RPMI8226 (cell line): ENCODE measurements at places on chromosomes 5 and 9.

GRCh38 chr5:1858436-1858835 lies 24.3 kb downstream of the IRX4 start:
- DNase-seq = no peak

- peak; percentile 11 for DNase-seq
These were observed 153.3 kb upstream of the IZUMO3 start for GRCh38 chr9:24698881-24699518.

DNA sequence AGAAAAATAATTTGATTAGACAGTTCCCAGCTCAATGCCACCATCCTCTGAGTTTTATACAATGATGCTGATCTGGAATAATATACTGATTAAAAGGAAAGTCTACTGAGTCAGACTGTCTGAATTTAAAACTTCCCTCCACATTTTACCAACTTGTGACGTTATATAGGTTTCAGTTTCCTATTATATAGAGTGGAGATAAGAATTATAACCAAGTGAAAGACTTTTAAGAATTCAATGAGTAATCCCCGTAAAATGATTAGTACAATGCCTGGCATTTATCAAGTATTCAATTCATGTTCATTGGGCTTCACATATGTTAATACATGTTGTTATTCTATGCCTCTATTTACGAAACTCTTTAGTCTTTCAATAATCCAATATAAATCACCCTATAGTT lies 166.0 kb downstream of the CDH9 start:
- no peak for DNase-seq

DNA sequence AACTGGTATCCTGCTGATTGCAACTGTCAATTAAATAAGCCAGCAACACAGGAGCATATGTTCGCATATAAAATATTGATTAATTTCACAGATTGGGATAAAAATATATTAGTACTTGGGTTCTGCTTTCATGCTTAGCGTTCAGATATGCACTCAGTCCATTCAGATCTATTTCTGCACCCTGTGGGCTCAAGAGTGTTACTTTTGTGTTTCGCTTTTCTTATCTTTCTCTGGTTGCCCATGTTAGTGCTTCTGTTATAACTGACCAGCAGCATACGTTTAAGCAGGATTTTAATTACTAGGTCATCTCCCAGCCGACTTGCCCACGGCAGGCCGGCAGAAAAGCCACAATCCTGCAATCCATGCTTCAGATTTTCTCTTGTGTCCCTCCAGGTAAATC lies 289.1 kb downstream of the EBF1 start:
- DNase-seq = no peak

DNA sequence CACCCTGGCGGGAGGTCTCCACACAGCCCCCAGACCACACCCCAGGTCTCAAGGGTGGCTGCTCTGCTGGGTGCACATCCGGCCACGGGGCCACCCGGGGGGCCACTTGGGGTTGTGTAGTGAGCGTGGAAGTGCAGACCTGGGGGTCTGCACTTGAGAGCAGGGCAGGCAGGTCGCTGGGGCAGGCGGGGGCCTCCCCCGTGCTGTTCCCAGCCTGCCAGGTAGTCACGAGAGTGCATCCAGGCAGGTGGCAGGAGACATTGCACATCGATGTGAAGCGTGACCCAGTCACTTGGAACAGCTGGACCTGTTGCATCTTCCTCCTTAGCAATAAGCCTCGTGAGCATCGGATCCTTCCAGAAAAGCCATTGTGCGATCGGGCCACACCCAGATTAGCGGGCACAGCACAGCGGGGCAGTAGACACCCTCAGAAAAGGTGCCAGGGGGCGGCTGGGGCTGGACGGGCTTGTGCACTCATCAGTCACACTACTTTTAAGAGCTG lies 4.8 kb upstream of the ENTPD8 start:
- no peak for DNase-seq

DNA sequence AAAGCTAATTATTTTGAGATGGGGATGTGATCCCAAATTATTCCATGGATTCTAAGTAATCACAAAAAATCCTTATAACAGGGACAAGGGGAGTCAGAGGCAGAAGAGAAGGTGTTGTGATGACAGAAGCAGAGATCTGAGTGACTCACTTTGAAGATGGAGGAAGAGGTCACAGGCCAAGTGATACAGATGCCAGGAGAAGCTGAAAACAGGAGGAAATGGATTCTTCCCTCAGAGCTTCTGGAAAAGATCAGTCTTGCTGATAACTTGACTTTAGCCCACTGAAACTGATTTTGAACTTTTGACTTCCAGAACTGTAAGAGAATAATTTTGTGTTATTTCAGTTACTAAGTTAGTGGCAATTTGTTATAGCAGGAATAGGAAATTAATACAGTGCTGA lies 105.3 kb downstream of the GCNT1 start:
- DNase-seq = no peak

- DNase-seq = no peak
These were observed 18.5 kb downstream of the AGTPBP1 start for GRCh38 chr9:85723215-85723614.

DNA sequence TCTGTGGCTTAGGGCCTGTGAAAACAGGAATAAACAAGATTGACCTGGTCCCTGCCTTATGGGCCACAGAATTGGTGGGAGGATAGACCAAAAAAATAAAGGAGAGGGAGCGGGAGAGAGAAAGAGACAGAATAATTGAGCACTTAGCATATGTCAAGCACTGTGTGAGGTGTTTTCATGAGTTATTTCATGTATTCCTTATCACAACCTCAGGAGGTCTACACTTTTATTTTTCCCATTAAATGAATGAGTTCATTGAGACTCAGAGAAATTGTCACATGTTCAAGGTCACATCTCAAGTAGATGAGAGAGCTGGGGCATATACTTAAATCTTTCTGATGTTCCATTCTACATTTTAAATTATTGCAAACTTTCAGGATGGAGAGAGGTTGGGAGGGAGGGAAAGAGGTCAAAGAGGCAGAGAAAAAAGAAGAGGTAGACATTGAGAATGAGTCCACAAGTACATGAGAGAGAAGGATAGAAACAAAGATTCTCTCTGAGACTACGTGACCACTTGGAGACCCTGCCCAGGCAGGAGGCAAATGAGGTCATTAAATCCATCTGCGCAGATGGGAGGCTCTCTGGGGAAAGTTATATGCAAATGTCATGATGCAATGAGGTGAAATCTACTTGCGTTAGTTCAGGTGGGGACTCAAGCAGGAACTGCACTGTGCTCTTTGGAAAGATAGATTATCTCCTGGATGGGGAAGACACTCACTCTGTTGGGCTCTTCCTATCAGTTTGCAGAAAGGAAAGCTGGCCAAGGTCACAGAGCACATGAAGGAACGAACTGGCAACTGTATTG lies 241.5 kb downstream of the PAPPA start:
- DNase-seq = no peak

- no peak for DNase-seq
These were observed 16.9 kb downstream of the LMX1B start for GRCh38 chr9:126630458-126631237.

- peak; percentile 60 for DNase-seq
These were observed 2.8 kb downstream of the CD74 start for GRCh38 chr5:150409638-150410523.

- no peak for DNase-seq
These were observed 39.8 kb downstream of the POLK start for GRCh38 chr5:75551471-75551870.

DNA sequence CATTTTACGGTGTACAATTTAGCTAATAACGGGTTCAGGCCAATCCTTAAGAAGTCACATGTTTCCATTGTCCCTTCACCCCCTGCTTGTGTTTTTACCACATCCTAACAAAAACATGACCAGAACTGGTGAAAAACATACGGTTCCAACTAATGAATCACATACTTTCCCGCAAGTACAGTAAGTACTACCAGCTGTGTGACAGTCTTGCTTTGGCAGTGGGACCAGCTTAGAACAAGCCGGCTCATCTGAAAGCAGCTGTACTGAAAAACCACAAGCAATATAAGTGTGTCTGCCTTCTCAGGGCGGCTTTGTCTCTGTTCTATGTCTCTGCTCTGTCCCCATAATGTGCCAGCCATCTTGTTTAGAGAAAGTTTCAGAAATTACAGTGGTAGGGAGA lies 242.5 kb downstream of the BNC2 start:
- peak; percentile 60 for DNase-seq

GRCh38 chr5:150209099-150209635 lies 19.3 kb downstream of the SLC6A7 start:
- no peak for DNase-seq

DNA sequence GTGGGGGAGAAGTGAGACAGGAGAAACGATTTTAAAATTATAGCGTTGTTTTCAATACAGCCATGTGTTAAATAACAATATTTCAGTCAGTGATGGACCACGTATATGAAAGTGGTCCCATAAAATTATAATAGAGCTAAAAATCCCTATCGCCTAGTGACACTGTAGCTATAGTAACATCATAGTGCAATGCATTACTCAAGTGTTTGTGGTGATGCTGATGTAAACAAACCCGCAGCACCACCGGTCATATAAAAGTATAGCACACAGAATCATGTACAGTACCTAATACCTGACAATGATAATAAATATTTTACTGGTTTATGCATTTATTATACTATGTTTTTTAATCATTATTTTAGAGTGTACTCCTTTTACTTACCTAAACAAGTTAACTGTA lies 407.4 kb upstream of the SEMA6A start:
- DNase-seq = no peak

- DNase-seq = peak; percentile 55
These were observed 177.6 kb upstream of the SMARCA2 start for GRCh38 chr9:1837453-1838084.

- no peak for DNase-seq
These were observed 265.7 kb downstream of the MTRR start for GRCh38 chr5:8134609-8135008.

GRCh38 chr5:91179018-91179417 lies 204.1 kb downstream of the ARRDC3 start:
- DNase-seq = no peak

GRCh38 chr9:12884736-12885395 lies 110.0 kb downstream of the LURAP1L start:
- DNase-seq = peak; percentile 10

DNA sequence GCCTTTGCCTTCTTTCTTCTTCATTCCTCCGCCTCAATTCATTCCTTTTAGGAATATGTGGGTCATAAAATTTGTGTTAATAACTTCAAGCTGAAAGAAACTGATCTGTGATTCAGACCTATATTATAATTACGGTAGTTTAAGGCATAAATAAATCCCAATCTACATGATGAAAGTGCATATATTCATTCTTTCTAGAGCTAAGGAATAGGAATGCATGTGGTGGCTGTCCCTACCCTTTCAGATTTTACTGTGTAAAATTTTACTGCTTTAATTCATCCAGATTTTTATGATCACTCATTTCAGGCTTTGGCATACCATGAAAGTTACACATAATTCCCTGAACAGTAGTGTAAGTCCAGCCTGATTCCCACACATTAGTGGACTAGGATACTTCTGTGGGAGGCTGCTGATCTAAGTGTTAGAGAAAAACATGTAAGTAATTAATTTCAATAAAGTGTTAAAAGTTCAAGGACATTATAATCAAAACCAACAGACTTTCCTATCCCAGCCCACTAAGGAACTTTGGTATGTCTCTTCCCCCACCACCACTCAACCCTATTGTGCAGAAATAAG lies 83.1 kb downstream of the HINT1 start:
- DNase-seq = no peak

GRCh38 chr9:4933177-4933576 lies 51.9 kb upstream of the JAK2 start:
- DNase-seq = no peak

GRCh38 chr9:80952363-80952922 lies 736.9 kb downstream of the TLE1 start:
- DNase-seq = no peak

GRCh38 chr5:73564675-73565074 lies 764 bp downstream of the ANKRA2 start:
- DNase-seq = peak; percentile 18

GRCh38 chr9:125632321-125633115 lies 74.5 kb downstream of the MAPKAP1 start:
- peak; percentile 89 for DNase-seq

- DNase-seq = no peak
These were observed 48.9 kb upstream of the DMRT1 start for GRCh38 chr9:792331-793260.

- DNase-seq = no peak
These were observed 10.0 kb downstream of the HOMER1 start for GRCh38 chr5:79503794-79504495.

GRCh38 chr9:117886616-117887015 lies 182.4 kb downstream of the TLR4 start:
- DNase-seq = no peak

DNA sequence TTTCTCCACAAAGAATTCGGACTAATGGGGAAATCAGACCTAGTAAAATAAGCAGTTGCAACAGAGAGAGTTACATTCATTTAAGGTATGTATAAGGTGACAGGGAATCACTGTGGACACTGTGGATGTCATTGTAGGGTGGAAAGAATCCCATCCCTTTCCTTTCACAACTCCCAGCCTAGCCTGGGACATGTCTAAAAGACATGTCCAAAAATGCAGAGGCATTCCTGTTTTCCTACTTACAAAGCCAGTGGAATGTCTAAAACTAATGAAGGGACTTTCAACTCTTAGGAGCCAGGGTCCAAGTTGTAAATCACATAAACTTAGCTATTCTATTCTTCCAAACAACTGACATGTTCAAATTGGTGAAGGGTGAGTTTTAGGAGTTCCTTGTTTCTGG lies 511.0 kb downstream of the PRELID2 start:
- DNase-seq = no peak

DNA sequence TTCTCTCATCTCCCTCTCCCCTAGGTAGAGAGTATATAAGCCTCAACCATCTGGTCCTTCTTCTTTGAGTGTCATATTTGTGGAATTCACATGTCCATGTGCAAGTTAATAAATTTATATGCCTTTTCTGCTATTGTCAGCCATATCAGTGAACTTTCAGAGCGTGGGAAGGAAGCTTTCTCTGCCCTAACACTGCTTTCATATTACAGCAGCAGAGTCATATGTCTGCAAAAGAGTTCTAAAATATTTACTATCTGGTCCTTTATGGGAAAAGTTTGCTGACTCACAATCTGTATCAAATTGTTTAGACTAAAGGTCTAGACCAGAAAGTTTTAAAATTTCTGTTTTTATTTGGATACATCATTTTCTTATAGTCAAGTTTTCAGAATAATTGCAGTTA lies 669.0 kb downstream of the LRRC70 start:
- DNase-seq = no peak

DNA sequence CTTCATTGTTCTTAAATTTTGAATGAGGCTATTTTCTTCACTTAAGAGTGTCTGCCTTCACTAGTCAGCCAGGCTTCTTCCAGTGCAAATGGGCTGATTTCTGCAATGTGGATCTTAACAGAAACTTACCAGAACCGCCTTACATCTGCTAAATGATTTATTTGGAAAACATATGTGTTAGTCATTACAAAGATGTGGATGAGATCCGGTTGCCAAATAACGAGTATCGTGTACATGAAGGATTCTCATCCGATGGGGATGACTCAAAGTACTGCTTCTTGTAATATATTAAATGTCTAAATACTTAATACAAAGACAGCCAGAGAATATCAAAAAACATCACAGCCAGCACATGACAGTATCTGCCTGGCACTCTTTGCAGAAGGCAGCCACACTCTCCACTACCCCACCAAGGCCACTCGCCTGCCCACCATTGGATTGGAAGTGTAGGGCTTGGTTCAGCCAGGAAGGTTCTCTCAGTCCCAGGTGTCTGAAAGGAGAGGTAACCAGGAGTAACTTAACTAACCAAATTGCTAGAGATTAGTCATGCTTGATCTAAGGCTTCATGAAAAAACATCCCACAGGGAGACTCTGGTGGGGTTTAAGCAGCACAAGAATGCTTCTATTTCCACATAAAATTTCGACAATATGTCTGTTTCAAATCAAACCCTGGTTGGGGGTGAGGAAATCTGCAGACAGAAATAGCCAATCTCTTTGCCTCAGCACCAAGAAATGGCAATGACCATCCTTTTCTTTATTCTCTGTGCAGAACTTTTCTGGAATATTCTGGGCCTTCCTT lies 174.8 kb downstream of the GADD45G start:
- no peak for DNase-seq
